ENCODE measurements at places on chromosomes 4 and X.

DNA sequence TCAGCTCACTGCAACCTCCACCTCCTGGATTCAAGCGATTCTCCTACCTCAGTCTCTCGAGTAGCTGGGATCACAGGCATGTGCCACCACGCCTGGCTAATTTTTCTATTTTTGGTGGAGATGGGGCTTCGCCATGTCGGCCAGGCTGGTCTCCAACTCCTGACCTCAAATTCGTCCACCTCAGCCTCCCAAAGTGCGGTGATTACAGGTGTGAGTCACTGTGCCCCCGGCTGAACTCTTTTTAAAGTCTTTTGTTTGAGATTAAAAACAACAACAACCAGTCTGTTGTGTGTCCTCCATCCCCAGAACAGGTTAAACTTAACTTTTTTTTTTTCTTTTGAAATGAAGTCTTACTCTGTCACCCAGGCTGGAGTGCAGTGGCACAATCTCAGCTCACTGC is 36.3 kb upstream of the RBPJ start:
- no peak for DNase-seq

GRCh38 chrX:149950681-149951080 is 12.4 kb upstream of the EOLA2 start:
- peak; percentile 35 for DNase-seq

- DNase-seq: no peak
Measured at GRCh38 chr4:42133006-42133405, 19.4 kb downstream of the BEND4 start.

GRCh38 chr4:181272422-181272821 is 970.8 kb upstream of the TENM3 start:
- DNase-seq: no peak

DNA sequence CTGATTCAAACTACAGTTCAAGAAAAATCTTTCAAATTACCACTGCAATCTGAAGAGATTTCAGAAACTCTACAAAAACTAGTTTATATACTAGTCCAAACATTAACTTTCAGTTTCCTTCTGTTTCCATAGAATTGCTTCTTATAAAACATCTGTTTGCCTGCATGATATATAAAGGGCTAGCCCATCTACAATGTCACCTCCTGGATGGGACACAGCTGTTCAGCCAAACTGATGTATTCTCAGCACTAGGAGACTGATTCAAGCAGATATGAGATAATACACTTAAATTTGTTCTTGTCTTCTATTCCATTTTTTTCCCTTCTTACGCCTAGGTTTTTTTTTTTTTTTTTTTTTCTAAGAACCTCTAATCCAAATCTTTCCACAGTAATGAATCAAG is 1569.7 kb upstream of the IGFBP7 start:
- DNase-seq: no peak

- DNase-seq: no peak
Measured at GRCh38 chr4:67052814-67053675, 492.3 kb downstream of the CENPC start.

DNA sequence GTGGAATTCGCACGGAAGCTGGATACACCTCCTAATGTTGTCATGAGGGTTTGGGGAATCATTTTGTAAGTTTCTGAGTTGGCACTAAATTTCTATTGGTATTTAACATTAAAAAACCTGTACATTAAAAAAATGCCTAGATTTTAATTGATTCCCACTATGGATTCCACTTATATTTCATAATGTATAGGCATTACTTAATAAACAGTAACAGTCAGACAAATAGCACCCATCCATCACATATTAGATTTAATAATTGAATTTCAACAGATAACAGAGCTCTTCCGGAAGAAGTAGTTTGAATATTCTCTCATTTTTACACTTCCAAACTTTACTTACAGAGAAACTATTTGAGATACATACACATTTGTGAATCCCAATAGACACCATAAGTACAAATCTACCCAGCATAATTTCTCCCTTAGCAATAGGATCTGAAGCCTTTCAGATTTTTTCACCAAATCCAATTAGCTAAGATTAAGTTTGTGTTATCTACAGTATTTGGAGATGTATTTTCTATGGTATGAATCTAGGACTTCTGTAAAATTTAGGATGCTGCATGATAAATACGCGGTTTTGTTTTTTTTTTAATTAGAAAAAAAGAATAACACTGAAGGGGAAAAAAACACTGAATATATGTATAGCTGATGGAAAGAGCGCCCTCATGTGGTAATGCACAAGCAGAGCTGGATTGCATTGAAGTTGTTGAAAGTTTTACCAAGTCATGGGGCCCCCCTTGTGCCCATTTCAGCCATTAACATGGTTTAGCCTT is 12.2 kb upstream of the ODAM start:
- DNase-seq: no peak

- DNase-seq: no peak
Measured at GRCh38 chrX:40109288-40110008, 11.7 kb upstream of the BCOR start.

GRCh38 chrX:119688911-119689321 is 4.1 kb downstream of the SEPTIN6 start:
- DNase-seq: no peak

DNA sequence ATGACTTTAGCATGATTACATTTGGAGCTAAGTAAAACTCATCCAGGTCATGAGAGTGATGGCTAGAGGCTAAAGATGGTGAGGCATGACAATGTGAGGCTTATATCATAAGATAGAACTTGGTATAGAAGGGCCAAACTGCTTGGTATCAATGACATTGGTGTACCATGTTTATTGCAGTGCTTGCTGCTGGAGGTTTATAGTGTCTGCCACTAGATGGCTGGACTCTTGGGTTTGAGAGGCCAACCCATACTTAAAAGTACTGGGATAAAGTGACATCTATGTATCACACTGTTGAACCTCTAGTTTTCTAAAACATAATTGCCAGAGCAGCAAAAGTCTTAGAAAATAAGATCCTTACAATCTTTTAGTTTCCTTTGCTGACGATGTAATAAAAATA is 83.0 kb upstream of the TACR3 start:
- no peak for DNase-seq

DNA sequence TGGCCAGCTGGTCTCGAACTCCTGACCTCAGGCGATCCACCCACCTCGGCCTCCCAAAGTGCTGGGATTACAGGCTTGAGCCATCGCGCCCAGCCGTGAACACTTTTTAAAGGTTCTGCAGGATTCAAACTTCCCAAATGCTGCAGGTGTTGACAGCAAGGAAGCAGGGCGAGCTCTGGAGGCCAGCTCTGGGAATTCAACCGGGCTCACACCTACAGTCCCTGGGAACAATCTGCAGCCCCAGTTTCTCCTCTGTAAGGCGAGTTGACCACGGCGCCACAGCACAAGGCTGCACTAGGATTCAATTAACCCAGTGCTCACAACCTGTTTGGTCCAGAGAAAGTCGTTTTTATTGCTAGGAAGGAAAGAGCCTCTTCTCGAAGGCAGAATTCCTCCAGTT is 1.6 kb downstream of the MTNR1A start:
- DNase-seq: no peak

DNA sequence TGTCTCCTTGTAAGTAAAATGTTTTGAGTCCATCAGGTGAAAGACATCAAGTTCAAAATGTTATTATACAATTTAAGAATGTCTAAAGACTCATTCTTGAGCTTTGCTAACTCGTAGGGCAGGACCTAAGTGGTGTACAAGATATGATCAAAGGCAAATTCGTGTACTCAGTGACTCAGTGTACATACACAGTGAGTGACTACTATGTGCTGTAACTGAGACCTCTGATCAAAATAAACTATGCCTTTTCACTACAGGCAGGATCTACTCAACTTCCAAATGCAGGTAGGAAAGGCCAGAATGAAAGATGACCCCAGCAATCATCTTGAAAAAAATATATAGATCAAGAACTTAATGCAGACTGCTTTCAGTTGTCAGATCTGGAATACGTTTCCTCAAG is 49.9 kb downstream of the ADGRG2 start:
- DNase-seq: no peak

DNA sequence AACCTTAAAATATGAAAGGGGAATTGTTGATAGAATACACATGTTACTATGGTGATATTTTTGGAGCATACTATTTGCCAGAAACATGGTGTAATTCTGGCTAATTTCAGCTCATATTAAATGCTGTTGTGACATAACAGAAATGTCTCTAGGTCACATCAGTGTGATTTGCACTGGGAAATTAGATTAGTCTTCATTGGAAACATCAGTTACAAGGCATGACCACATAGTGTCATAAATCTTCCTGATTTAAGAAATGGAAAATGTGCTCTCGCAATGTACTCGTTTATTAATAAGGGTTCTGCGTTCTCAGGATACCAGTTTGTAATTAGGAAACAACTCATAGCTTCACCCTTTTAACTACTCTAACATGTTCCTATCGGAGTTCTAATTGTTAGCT is 72.9 kb upstream of the GYPA start:
- DNase-seq: no peak

DNA sequence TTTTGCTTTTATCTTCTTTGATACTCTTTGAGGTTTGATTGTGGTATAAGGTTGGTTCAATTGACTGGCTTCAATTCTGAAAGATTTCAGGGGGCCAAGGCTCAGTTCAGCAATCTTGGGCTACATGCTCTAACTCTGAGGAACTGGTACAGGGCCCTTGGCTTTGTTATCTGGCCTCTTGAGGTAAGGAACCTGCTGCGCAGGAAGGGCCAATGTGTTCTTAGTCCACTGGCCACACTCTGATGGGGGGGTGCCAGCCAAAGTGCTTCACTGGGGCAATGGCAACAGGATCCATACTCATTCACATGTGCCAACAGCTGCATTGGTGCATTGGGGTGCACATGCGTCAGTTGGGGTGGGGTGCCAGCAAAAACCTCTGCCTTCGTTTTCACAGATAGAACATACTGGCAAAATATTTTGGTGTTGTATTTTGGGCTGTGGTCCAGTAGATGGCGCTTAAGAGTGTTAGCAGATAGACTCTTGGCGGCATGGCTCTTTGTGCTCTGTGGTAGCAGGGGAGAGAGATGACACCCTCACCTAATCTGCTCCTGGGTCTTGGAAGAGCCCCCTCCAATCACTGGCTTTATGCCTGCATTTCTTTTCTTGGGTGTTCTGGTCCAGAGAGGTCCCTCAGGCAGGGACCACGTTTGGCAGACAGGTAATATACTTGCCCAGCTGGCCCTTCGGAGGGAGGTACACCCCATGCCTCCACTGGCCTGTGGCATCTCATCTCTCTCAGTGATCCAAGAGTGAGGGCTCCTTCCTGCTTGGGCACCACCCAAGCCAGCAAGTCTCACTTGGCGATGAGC is 42.9 kb downstream of the NDST3 start:
- DNase-seq: no peak

DNA sequence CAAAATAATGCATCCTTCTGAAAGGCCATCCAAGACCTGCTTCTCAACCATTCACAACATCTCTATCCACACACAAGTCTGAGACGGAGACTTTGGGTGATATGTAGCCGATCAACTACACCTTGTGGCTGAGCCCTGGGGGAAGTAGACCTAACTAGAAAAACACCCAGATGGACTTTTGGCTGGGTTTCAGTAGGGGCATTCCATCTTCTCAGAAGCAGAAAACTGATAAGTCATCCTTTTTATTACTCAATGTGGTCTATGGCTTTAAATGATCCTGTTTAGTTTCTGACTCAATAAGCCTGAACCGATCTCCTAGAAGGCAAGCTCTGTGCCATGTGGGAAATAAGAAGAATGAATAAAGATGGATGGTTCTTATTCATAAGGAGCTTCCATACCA is 82.5 kb upstream of the AFF2 start:
- DNase-seq: no peak

DNA sequence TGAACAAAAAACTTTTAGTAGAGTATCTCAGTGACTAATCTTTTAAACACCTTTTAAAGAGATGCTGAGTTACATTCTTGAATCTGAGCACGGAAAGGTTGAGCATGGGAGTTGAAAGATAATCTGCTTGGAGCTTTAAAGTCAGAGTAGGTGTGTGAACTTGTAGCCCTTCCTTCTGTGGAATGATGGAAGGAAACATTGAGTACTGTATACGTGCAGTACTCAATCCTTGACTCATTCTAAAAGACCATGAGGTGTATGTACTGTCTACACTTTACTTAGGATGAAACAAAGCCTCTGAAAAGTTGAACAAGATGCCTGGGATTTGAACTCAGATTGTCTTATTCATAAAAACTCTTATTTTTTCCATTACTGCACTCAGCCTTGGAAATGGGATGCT is 3.4 kb downstream of the ENOPH1 start:
- DNase-seq: no peak

DNA sequence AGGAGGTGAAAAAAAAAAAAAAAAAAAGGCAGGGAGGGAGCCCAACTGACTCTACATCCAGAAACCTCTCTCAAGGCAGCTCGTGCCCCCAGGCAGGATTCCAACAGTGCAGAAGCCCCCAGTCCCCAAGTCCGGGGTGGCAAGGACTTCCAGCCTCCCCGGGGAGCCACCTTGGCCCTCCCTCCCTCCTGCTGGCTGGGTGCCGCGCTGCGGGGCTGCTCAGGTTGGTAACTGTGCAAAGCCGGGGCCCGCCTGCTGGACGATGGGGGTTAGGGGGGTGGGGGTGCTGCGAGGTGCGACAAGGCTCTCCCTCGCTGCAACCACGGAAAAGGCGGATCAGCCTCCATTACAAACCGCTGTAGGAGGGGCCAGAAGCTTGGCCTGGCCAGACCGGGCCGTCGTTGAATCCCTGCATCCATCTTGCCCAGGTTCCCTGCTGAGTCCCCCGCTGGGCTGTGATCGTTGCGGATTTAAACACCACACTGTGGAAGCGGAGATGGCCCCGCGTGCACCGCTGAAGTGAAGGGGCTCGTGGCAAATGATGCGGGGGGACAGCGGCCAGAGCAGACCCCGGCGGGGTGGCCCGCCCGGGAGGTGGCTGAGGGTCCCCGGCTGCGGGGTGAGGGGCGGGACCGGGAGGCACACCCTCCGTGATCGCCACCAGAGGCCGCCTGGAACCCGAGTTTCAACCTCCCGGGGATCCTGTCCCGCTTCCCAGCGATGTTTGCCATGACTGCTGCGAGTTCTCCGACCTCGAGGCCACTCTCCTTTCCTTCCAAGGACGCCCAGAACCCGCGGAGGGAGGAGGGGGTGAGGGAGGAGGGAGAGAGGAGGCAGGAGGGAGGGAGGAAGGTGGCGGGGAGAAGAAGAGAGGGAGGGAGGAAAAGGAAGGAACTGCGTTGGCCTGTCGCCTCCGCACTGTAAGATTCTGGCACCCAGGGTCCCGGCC is 58.0 kb upstream of the DDX3X start:
- DNase-seq: peak; percentile 22

DNA sequence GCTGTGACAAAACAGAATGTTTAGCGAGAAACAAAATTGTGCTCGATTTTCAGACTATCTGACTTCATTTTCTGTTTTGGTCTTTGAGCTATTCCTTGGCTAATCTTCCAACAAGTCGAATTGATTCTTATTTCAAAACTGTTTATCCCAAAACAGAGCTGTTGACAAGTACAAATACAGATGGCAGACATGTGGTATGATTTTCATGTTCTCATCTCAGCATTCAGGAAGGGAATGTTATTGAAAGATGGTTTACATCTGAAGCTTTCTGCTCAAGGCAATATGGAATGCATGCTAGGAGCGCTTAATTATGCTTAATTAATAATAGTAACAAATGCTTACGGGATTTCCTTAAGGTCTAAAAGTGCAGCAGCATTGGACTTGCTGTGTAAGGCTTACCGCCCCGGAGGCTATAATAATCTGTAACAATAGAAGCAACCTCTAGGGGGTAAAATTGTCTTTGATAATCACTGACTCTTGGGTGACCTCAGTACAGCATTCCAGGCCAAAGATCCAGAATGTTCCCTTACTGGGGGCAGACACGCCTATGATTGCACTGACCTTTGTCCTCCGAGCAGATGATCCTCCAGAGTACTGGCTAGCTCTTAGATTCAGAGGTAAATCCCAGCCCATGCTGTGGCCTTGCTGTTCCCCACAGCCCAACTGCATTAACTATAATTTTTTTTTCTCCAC is 16.4 kb downstream of the LSM6 start:
- no peak for DNase-seq

Data from HS-27A (cell line).